ENCODE measurements at places on chromosomes 6 and 20.
A peak's percentile ranks its signal among the peaks of the same experiment; 100 is the strongest.

DNA sequence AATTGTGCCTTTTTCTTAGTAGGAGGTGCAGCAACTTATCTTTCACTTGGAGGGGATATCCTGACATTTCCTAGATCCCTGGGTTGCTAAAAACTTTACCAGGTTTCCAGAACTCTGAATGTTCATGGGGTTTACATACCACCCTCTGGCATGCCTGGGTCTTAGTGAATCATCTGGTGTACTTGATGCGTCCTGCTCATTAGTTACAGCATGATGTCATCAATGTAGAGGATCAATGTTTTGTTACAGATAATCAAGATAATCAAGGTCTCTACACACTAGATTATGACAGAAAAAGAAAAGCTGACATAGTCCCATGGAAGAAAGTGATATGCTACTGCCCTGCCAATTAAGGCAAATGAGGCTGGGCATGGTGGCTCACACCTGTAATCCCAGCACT, 27.0 kb downstream of the FITM2 start:
- DNase-seq, result no peak

DNA sequence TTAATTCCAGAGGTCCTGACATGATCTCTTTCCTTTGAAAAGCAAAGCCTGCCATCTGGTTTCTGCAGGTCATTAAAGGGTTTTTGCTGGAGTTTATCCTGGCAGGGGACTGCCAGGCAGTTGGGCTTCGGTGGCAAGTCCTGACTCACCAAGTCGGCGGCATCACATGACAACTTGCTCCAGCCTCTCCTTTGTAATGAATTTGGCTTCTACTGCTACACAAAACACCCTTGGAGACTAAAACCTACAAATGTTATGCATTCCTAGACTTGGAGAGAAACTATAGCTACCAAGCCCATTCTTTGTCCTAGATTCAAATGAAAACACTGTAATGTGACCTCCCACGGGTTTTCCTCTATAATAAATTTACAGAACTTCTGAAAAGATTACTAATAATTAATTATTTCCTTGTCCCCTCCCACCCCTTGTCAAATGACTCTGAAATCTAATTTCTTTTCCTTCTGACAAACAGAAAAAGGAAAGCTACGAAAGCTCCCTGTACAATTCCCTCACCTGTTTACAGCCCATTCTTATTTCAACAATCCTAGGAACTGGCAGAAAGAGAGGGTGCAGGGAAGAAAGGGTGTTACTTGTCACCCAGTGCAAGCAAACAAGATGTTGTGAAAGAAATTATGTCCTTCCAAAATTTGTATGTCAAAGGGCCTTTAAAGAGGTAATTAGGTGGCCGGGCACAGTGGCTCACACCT, 62.9 kb downstream of the QRSL1 start:
- DNase-seq, result no peak

DNA sequence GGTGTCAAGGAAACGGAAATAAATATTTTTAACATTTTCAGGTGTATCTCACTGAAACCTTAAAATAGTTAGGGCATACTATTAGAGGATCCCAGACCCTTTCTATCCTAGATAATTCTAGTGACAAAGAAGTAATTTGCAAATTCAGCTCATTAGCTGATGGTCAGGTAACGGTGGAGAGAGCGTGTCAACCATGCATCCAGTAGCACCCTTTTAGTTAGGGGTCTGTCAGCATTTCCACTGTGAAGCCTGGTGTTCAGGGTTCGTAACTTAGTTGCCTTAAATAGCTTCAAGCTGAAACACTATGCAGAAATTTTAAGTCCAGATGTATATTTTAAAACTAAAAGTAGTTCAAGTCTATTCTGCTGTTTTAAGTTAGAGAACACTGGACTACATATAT, 48.5 kb upstream of the SUPT3H start:
- no peak for DNase-seq

DNA sequence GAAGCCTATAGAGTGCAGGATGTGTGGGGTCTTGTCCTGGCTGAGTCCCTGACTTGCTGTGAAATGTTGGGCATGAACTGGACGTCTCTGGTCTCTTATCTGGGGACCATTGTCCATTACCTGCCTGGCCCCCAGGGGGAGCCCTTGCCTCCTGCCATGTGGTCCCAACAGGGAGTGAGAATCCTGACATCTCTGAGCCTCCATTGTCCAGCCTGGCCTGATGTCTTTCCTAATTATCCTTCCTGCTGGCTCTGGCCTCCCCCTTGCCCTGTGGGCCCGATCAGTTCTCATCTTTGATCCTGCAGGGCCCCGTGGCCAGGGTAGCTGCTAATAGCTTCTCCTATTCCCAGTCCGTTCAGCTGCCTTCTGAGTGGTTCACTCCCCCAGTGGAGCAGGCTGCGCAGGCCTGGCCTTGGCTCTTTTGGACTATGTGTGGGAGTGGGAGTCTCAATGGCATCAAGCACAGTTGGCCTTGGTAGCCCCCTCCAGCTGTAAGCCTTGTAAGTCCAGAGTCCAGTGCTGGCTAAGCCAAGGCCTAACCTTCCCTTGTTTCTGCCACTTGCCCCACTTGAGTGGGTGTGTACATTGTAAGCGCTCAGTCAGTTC, 77.9 kb upstream of the RALY start:
- peak; percentile 10 for DNase-seq

GRCh38 chr6:21505574-21505990, 88.0 kb upstream of the SOX4 start:
- DNase-seq, result no peak

- DNase-seq, result no peak
Measured at GRCh38 chr6:113871975-113872374, 14.8 kb downstream of the MARCKS start.

GRCh38 chr6:134447883-134448387, 130.0 kb upstream of the SGK1 start:
- DNase-seq, result no peak

All from cerebellar cortex (tissue), 1 donor.